SW480 (cell line): ENCODE measurements at places on chromosomes 12 and 14.

DNA sequence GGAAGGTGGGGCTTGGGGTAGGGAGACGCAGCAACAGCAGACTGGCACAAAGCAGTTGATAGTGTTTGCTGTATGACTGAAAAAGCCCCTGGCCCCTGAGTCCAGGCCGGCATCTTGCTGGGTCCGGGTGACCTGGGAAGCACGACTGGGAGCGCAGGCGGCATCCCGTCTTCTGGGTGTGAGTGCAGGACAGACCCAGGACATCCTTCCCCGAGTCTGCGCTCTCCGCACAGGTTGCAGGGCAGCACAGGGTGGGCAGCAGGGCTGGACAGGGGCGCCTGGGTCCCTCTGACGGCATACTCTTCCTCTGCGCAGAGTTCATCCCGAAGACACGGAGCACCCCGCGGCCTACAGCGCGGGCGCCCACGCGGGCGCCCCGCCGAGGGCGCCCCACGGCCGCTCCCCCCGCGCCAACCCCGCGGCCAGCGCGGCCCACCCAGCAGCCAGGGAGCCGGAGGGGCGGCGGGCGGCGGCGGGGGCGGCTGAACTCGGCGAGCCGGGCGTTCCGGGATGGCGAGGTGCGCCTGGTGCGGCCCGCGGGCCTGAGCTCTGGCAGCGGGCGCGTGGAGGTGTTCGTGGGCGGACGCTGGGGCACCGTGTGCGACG is 9.2 kb upstream of the CYP46A1 start:
- DNase-seq: no peak

DNA sequence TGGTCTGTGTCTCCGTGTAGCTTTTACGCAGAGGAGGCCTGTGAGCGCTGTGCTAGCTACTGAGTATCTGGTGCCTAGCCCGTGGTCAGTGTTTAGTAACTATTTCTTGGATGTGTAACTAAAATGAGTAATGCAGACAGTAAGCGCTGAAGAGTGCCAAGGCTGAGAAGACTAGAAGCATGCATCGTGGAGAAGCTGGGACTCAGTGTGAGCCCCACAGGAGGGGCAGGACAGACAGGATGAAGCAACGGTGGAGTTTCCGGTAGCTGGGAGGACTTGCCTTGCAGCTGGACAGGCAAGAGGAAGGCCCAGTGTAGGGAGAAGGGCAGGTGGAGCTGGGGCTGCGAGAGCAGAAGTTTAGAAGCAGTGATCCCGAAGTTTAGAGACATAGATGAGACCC is 233.4 kb upstream of the FKBP4 start:
- no peak for DNase-seq

- peak; percentile 69 for DNase-seq
These were observed 14.1 kb upstream of the TMEM119 start for GRCh38 chr12:108611884-108612415.

- DNase-seq: no peak
These were observed 71.4 kb upstream of the SRSF5 start for GRCh38 chr14:69695322-69696203.

- peak; percentile 80 for DNase-seq
These were observed 15.2 kb downstream of the STON2 start for GRCh38 chr14:81384900-81385299.

GRCh38 chr12:47864646-47865235 is 40.1 kb downstream of the VDR start:
- no peak for DNase-seq

DNA sequence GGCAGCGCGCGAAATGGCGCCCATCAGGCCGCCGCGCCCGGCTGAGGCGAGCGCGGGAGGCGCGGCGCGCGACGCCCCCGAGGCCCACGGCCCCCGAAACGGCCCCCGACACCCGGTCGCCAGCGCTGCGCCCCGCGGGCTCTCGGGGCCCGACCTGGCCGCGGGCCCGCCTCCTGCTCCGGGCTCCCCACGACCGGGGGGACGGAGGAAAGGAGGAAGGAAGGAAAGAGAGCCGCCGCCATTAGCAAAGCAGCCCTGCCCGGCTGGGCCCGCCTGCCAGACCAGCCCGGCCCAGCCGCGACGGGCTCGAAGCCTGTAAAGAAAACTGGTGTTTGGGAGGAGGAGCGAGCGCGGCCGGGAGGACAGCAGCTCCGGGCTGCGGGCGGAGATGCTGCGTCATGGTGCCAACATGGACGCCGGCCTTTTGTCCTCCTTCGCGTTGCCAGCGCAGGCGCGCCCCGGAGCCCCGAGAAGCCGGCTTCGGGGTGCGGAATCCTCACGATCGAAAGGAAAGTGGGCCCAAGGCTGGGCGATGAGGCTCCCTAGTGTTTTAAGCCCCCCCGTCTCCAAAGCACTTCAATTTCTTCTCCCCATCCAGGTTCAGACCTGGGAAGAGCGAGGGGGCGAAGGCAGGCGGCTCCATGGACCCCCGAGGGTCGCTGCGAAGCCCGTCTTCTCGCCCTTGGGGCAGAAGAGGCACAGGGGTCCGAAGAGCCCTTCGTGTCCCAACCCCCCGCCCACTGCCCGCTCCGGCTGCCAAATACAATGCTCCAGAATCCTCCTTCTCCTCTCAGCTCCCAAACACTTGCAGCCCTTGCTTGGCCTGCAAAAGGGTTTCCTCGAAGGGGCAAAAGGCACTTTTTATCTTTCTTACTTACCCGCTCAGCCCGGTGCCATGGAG is 2.9 kb upstream of the SETD1B start:
- DNase-seq: peak; percentile 66

DNA sequence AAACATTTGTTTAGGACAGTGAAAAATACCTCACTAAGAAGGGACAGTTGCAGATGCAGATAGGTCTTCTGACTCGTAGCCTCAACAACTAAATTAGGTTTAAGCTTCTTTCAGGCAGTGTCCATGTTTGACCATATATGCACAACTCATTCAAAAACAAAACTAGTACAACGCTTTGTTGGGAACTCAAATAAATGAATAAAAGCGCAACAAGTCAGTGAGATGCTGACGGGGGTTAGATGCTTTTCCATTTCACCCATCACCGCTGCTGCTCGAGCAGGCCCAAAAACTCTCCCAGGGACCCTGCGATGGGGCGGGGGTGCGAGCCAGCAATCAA is 633 bp downstream of the RPAP3 start:
- no peak for DNase-seq

DNA sequence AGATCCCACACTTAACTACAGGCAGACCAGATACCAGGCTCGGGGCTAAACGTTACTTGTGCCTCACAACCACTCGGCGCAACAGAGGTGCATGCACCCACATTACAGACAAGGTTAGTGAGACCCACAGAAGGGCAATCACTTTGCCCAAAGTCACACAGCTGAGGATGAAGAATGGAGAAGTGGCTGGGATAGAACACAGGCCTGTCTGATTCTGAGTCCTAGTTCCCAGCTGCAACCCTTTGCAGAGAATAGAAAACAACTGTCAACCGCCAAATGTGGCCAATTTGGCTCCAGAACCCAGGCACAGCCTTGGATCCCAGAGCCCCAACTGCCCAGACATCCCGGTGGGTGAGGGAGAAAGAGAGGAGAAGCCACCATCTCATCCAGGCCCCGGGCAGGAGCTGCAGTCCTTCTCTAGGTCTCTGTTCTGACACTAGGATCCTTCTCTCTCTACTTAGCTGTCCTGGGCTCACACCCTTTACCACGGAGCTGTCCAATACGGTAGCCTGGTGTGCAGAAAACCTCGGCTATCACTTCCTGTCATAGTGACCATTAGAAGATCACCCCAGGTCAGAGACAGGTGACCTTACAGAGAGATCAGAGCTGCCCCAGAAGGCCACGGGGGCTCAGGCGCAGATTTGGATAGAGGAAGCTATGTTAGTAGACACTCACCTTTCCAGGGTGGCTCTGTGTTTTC is 59.1 kb downstream of the FAM222A start:
- peak; percentile 15 for DNase-seq

GRCh38 chr12:3223601-3224529 is 146.7 kb downstream of the TSPAN9 start:
- no peak for DNase-seq

DNA sequence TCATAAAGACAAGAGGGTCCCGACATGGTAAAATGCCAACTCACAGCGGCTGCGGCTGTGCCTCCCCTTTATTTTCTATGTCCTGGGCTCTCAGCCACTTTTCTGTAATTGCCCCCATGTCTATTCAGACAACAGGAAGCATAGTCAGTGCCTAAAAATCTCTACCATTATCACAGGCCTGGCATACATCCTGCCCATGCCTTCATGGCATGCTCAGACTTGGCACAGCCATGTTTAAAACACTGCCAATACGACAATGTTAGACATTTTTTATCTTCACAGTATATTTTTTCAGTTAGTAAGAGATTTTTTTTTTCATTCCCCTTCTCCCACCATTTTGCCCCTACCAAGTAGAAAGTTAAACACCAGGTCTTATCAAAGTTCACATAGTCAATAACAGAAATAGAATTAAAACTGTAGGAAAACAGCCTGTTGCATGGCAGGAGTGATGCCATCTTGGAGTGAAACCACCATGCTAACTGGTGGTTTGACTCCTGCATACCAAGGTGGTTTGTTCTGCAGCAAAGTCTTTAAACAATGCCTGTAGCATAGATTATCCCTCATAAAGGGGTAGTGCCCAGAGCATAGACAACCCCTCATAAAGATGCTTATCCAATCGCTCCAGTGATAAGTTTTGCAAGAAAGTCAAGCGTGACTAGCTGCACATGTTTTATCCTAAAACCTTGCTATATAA is 18.9 kb upstream of the CERS5 start:
- DNase-seq: no peak

DNA sequence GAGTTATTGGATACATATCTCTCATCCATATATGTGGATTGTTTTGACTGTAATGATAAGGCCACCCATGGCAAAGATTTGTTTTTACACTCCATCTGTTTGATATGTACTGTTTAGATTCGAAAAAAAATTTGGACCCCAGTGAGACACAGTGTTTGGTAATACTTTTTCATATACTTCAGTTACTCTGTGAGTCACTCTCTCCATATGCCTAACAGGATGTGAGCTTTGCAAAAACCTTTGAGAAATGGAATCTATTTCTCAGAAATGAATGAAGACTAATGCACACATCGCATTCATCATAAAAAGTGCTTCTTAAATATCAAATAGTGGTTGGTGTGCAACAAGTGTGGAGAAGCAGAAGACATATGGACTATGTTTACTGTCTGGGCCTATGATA is 781.5 kb downstream of the SLC6A15 start:
- DNase-seq: no peak

- DNase-seq: peak; percentile 56
These were observed 37.7 kb upstream of the TXNRD1 start for GRCh38 chr12:104177663-104178501.

DNA sequence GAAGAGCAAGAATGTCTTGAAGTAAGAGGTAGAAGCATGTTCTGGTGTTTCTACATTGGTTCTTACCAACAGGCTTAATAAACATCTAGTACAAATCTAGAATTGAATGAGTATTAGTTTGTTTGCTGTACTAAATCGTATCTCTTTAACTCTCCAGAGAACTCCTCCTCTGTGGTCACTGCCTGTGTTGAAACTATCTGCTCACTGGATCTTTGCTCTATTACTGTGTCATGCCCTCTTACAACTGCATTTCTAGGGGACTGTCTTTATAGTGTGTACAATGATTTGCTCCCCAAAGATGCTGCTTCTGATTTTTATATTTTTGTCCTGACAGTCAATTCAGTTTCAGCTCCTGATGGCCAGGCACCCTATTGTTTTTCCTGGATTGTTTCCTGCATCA is 50.1 kb upstream of the E2F7 start:
- DNase-seq: no peak

DNA sequence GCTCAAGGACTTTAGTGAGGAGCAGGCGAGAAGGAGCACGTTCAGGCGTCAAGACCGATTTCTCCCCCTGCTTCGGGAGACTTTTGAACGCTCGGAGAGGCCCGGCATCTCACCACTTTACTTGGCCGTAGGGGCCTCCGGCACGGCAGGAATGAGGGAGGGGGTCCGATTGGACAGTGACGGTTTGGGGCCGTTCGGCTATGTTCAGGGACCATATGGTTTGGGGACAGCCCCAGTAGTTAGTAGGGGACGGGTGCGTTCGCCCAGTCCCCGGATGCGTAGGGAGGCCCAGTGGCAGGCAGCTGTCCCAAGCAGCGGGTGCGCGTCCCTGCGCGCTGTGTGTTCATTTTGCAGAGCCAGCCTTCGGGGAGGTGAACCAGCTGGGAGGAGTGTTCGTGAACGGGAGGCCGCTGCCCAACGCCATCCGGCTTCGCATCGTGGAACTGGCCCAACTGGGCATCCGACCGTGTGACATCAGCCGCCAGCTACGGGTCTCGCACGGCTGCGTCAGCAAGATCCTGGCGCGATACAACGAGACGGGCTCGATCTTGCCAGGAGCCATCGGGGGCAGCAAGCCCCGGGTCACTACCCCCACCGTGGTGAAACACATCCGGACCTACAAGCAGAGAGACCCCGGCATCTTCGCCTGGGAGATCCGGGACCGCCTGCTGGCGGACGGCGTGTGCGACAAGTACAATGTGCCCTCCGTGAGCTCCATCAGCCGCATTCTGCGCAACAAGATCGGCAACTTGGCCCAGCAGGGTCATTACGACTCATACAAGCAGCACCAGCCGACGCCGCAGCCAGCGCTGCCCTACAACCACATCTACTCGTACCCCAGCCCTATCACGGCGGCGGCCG is 1.1 kb downstream of the PAX9 start:
- DNase-seq: peak; percentile 14

- no peak for DNase-seq
These were observed 187.6 kb downstream of the RMST start for GRCh38 chr12:97650242-97650641.

GRCh38 chr14:74525361-74525851 is 31.8 kb downstream of the ISCA2 start:
- DNase-seq: no peak

DNA sequence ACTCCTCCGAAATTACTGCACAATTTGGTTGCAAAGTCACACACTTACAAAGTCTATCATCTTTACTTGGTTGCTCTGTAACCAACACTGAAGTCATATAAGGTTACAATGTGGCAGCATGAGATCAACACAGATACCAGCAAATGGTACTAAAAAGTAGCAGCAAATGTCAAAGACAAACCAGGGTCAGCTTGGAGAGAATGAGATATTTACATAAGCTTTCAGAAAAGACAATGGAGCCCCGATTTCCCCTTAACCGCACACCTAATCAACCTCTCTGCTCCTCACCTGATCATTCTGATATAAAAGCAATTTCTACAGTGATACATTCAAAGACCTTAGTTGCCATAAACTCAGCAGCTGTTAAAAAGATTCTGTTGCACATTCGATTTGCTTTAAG is 76.4 kb upstream of the FOXN3 start:
- DNase-seq: no peak

- no peak for DNase-seq
These were observed 253.2 kb downstream of the NOVA1 start for GRCh38 chr14:26344596-26344995.

DNA sequence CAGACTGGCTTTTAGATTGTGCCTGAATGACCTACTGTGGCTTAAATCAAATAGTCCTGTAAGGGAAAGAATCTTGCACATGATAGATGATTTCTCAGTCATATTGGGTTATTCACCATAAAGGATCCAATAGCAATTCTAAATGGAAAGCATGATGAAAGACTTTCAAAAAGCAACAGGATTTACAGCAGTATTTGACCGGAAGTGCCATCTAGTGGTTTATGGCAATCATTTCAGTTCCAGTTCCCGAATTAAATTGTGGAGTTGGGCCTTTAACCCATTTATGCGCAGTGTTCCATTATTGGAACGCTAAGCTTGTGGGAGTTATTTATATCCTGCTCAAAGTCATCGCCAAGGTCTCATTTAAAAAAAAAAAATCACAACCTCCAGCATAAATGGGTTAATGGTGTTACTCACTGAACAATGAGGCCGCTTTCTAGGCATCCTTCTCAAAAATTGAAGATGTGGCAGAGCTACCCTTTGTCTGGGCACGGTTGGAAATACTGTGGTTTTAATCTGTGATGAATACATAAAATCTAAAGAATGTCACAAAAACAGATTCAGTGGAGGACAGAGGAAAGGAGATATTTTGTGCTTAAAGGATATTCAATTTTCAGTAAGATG is 60.8 kb upstream of the REP15 start:
- DNase-seq: peak; percentile 81
